ENCODE measurements at places on chromosomes 13 and 19. TPM values are rescaled to one million over a fixed set of nuclear protein-coding genes. Genes with fewer than 3 reads are reported as not detected.
A peak's percentile ranks its signal among the peaks of the same experiment; 100 is the strongest.

GRCh38 chr19:17751103-17751911, at the start of gene FCHO1:
FCHO1 (plus strand) TSS chr19:17751477; CDS start chr19:17755165, 3,688 bp downstream.
- no peaks in the 10 kb centered on the region for H3K4me1 ChIP-seq
- H3K27me3 ChIP-seq = no peaks in the 10 kb centered on the region
- H3K36me3 ChIP-seq = no peaks in the 10 kb centered on the region
- DNase-seq = no peak

ZNF549 gene
- total RNA-seq = 5.2 TPM

- H3K27ac ChIP-seq = no peak overlapping the region
- no peaks in the 10 kb centered on the region for H3K27me3 ChIP-seq
- DNase-seq = no peak
- no peak overlapping the region for H3K4me3 ChIP-seq
- H3K4me1 ChIP-seq = no peaks in the 10 kb centered on the region
- H3K36me3 ChIP-seq = no peaks in the 10 kb centered on the region
Measured at GRCh38 chr19:42114412-42114811, 17.8 kb downstream of the POU2F2 start.

- no peak overlapping the region for H3K4me3 ChIP-seq
- no peak overlapping the region for H3K27ac ChIP-seq
- H3K4me1 ChIP-seq = no peaks in the 10 kb centered on the region
- DNase-seq = no peak
Measured at GRCh38 chr19:58296104-58296503, 9.1 kb upstream of the ERVK3-1 start.

GRCh38 chr19:6587998-6588507, 2.9 kb downstream of the CD70 start:
- H3K27ac ChIP-seq = no peak overlapping the region
- no peaks in the 10 kb centered on the region for H3K4me1 ChIP-seq
- peaks cover 2% of the 10 kb centered on the region for H3K27me3 ChIP-seq
- no peak overlapping the region for H3K4me3 ChIP-seq
- DNase-seq = no peak

DNA sequence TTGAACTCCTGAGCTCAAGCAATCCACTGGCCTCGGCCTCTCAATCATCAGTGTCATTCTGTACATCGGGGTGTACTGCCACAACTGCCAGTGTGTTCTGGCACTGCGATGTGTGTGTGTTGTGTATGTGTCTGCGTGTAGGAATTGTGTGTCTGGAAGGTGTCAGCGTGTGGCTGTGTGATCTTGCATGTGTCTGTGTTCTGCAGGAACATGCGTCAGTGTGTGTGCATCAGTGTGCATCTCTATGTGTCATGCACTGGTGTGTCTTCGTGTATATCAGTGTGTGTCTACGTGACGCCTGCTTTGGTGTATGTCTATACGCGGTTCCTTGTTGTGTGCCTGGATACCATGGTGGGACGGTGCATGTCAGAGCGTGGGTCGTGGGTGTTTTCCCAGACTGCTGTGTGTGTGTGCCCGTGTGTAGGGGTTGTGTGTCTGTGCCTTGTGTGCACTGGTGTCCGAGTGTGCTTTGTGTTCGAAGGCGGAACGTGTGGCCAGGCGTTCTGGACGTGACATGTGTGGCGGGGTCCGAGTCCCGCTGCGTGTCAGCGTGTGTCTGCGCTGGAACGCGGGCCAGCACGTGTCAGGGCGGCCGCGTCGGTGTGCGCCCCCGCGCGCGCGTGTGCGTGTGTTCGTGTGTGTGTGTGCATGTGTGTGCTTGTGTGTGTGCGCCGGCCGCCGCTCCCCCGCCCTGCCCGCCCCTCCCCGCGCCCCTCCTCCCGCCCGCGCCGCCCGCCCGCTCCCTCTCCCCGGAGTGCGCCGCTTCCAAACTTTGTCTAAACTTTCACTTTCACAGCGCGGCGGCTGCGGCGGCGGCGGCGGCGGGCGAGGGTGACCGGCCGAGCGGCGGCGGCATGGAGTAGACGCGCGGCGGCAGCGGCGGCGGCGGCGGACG, at the start of gene NFIX:
Gene NFIX (plus strand): TSS at position 775 of the 895 bp plus-strand sequence. CDS start 363 bp downstream, outside the sequence.
- H3K27me3 ChIP-seq = peaks cover 2% of the 10 kb centered on the region
- H3K27ac ChIP-seq = peak within 1 kb of the TSS; percentile 48
- DNase-seq = no peak
- peak within 1 kb of the TSS; percentile 46 for H3K4me3 ChIP-seq
- no peaks in the 10 kb centered on the region for H3K4me1 ChIP-seq

GRCh38 chr19:20247016-20247683, 80.1 kb downstream of the ZNF486 start:
- no peaks in the 10 kb centered on the region for H3K4me1 ChIP-seq
- no peak overlapping the region for H3K27ac ChIP-seq
- H3K27me3 ChIP-seq = no peaks in the 10 kb centered on the region
- H3K36me3 ChIP-seq = no peaks in the 10 kb centered on the region

ZNF414 gene
- 17.2 TPM for total RNA-seq

ZNF563 gene
- total RNA-seq = 3.4 TPM

GRCh38 chr19:5216141-5216847, 124.3 kb downstream of the PTPRS start:
- H3K36me3 ChIP-seq = no peaks in the 10 kb centered on the region
- H3K27ac ChIP-seq = no peak overlapping the region
- H3K4me3 ChIP-seq = no peak overlapping the region
- no peak for DNase-seq

DNA sequence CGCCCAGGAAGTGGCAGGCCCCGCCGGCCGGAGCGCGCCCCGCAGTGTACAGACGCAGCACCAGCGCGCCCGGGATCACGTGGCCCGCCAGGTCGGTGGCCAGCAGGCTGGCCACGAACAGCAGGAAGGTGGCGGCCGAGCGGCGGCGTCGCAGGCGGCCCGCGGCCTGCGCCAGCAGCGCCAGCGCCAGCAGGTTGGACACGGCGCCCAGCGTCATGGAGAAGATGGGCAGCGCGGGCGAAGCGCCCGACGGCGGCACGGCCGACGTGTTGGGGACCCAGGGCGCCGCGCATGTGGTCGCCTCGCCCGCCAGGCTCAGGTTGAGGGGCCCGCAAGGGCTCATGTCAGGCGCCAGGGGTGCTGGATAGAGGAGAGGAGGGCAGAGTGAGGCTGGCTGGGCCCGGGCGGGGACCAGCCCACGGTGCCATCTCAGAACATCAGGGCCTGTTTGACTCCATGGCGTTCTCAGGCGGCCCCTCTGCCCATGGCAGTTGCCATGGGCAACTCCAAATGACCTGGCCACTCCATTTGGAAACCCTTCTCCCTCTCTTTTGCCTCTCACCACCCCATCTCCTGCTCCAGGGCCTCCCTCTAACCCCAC, 1.1 kb downstream of the PTGER1 start:
- H3K4me3 ChIP-seq = no peak overlapping the region
- H3K36me3 ChIP-seq = no peaks in the 10 kb centered on the region
- no peaks in the 10 kb centered on the region for H3K4me1 ChIP-seq
- H3K27me3 ChIP-seq = no peaks in the 10 kb centered on the region

- no peaks in the 10 kb centered on the region for H3K27me3 ChIP-seq
- H3K36me3 ChIP-seq = peaks cover 2% of the 10 kb centered on the region
- H3K4me3 ChIP-seq = no peak overlapping the region
- no peaks in the 10 kb centered on the region for H3K4me1 ChIP-seq
Measured at GRCh38 chr19:11451871-11452619, 16.6 kb downstream of the PRKCSH start.

DNA sequence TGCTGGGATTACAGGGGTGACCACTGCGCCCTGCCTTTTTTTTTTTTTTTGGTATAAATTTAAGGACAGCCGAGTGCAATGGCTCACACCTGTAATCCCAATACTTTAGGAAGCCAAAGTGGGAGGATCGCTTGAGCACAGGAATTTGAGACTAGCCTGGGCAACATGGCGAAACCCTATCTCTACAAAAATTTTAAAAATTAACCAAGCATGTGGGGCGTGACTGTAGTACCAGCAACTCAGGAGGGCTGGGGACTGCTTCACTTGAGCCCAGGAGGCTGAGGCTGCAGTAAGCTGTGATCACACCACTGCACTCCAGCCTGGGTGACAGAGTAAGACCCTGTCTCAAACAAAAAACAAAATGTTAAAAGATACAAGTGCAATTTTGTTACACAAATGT, 21.5 kb downstream of the ZNF574 start:
- no peak for DNase-seq
- H3K36me3 ChIP-seq = no peaks in the 10 kb centered on the region

DNA sequence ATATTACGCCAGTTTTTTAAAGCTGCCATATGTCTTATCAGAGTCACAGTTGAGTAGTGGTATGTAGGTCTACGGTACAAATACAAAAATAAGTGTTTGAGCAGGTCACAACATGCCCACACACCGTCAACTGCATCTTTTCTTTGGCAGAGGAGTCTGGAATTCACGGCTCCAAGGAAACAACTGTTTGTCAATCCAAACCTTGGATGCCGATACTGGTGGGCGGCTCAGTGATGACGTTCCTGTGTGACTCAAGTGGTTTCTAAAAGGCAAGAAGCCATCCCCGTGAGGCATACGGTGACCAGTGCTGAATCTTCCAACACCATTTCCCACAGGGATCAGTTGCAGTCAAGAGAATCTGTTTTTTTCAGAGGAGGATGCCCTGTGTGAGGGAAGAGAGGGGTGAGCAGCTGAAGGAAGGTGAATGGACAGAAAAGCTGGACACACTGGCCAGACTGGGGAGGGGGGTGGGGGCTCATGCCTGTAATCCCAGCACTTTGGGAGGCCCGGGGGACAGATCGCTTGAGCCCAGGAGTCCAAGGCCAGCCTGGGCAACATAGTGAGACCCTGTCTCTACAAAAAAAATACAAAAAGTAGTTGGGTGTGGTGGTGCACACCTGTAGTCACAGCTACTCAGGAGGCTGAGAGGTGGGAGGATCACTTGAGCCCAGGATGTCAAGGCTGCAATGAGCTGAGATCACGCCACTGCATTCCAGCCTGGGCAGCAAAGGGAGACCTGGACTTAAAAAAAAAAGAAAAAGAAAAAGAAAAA, 22.8 kb upstream of the CEBPG start:
- H3K36me3 ChIP-seq = no peaks in the 10 kb centered on the region
- no peak for DNase-seq
- no peak overlapping the region for H3K4me3 ChIP-seq
- H3K27me3 ChIP-seq = no peaks in the 10 kb centered on the region

GRCh38 chr13:97385146-97385545, 48.8 kb upstream of the RAP2A start:
- no peak for DNase-seq
- H3K36me3 ChIP-seq = no peaks in the 10 kb centered on the region
- no peak overlapping the region for H3K4me3 ChIP-seq
- H3K27me3 ChIP-seq = no peaks in the 10 kb centered on the region

DNA sequence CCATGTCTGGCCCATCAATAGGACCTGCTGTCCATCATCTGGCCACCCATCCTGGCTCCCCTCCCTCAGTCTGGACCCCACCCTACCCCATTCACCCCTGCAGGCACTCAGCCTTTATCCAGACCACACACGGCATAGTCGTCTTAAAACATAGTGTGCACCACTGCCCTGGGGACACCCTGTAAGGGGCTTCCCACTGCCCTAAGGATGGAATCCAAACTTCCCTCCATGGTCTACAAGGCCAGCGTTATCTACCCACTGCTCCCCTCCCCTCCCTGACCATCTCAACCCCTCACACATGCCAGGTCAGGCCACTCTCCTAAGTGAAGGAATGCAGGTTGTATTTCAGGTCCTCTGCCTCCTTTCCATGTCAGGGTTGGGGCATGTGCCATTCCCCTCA, 352.7 kb upstream of the ZNF507 start:
- no peaks in the 10 kb centered on the region for H3K4me1 ChIP-seq
- H3K36me3 ChIP-seq = no peaks in the 10 kb centered on the region
- H3K27me3 ChIP-seq = no peaks in the 10 kb centered on the region
- no peak overlapping the region for H3K4me3 ChIP-seq
- no peak for DNase-seq

- DNase-seq = no peak
- H3K4me3 ChIP-seq = no peak overlapping the region
- no peak overlapping the region for H3K27ac ChIP-seq
- no peaks in the 10 kb centered on the region for H3K27me3 ChIP-seq
Measured at GRCh38 chr13:89900104-89900765, 1447.3 kb upstream of the MIR17HG start.

CEACAM3 gene
- not detected for total RNA-seq

DNA sequence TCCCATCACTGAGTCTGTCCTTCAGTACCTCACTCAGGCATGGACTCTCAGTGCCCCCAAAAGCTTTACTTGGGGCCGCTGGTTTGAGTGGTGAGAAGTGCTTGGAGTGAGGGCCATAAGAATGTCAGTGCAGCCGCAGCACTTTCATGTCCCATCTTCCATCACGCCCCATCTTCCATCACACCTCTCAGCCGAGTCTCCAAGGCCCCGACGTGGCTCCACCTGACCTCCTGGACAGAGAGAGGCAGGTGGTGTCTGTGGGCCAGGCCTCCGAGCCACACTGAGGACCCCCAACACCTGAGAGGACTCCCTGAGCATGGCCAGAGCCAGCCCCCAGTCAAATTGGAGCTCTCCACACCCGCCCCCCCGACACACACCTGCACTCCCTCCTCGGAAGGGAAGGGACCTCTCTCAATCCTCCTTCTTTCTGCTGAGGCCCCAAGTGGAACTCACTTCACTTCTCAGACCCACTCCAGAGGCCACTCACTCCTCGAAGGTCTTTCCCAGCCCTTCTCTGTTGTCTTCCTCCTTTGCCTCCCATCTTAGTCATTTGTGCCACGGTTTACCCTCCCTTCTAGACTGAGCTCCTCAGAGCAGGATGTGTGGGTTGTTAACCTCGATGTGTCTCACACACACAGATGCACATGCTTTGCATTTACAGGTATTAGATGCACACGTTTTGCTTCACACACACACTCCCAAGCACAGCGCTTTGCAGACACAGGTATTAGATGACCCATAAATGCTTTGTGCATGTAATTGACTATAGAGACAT, 65.7 kb upstream of the ATP12A start:
- no peaks in the 10 kb centered on the region for H3K36me3 ChIP-seq
- no peak overlapping the region for H3K4me3 ChIP-seq
- no peak overlapping the region for H3K27ac ChIP-seq
- DNase-seq = no peak
- peaks cover 9% of the 10 kb centered on the region for H3K4me1 ChIP-seq

OSCAR gene
- total RNA-seq = 0.23 TPM

UGGT2 gene
- 35.5 TPM for total RNA-seq

- H3K36me3 ChIP-seq = peaks cover 2% of the 10 kb centered on the region
- no peak overlapping the region for H3K4me3 ChIP-seq
- no peak for DNase-seq
- H3K27ac ChIP-seq = no peak overlapping the region
Measured at GRCh38 chr19:5652261-5652660, 28.1 kb downstream of the MICOS13 start.

- H3K36me3 ChIP-seq = no peaks in the 10 kb centered on the region
- H3K4me1 ChIP-seq = no peaks in the 10 kb centered on the region
- no peaks in the 10 kb centered on the region for H3K27me3 ChIP-seq
- H3K4me3 ChIP-seq = no peak within 1 kb of the TSS
- DNase-seq = peak; percentile 5
- no peak within 1 kb of the TSS for H3K27ac ChIP-seq
Measured at GRCh38 chr13:85799097-85799582, at the start of gene SLITRK6. SLITRK6 (minus strand) TSS chr13:85799419; CDS start chr13:85796508, 2,911 bp downstream.

PROZ gene
- not detected for total RNA-seq
